IPS DF 6.9 (cell line): ENCODE measurements at places on chromosomes 12 and 14.

GRCh38 chr14:102015045-102015685, 50.8 kb downstream of the DYNC1H1 start:
- H3K27me3 ChIP-seq, result no peaks in the 10 kb centered on the region
- no peaks in the 10 kb centered on the region; the same call in 1 of the 2 replicates for H3K4me1 ChIP-seq
- no peak overlapping the region for H3K27ac ChIP-seq
- DNase-seq, result no peak
- H3K4me3 ChIP-seq, result no peak overlapping the region

GRCh38 chr12:132327336-132328171, 1.8 kb downstream of the GALNT9 start:
- no peak overlapping the region for H3K4me3 ChIP-seq
- peaks cover 2% of the 10 kb centered on the region; the same call in 1 of the 2 replicates for H3K4me1 ChIP-seq
- DNase-seq, result no peak
- peaks cover 26% of the 10 kb centered on the region for H3K27me3 ChIP-seq
- no peaks in the 10 kb centered on the region for H3K36me3 ChIP-seq

- no peak for DNase-seq
- no peaks in the 10 kb centered on the region for H3K4me1 ChIP-seq
- H3K27me3 ChIP-seq, result no peaks in the 10 kb centered on the region
- no peak overlapping the region for H3K27ac ChIP-seq
These were observed 31.5 kb downstream of the TMEM63C start for GRCh38 chr14:77212943-77213678.

GRCh38 chr12:94245631-94246383, 97.4 kb downstream of the PLXNC1 start:
- no peaks in the 10 kb centered on the region for H3K27me3 ChIP-seq
- H3K4me1 ChIP-seq, result no peaks in the 10 kb centered on the region; the same call in 1 of the 2 replicates
- H3K4me3 ChIP-seq, result no peak overlapping the region
- no peaks in the 10 kb centered on the region for H3K36me3 ChIP-seq
- DNase-seq, result no peak

GRCh38 chr12:21129906-21130305, 1.1 kb upstream of the SLCO1B1 start:
- no peaks in the 10 kb centered on the region for H3K36me3 ChIP-seq
- H3K27me3 ChIP-seq, result no peaks in the 10 kb centered on the region
- H3K27ac ChIP-seq, result no peak overlapping the region
- H3K4me1 ChIP-seq, result no peaks in the 10 kb centered on the region
